H54 (cell line): ENCODE measurements at places on chromosomes 7 and 10.

- DNase-seq = no peak
Measured at GRCh38 chr10:75655791-75656451, 224.5 kb downstream of the LRMDA start.

DNA sequence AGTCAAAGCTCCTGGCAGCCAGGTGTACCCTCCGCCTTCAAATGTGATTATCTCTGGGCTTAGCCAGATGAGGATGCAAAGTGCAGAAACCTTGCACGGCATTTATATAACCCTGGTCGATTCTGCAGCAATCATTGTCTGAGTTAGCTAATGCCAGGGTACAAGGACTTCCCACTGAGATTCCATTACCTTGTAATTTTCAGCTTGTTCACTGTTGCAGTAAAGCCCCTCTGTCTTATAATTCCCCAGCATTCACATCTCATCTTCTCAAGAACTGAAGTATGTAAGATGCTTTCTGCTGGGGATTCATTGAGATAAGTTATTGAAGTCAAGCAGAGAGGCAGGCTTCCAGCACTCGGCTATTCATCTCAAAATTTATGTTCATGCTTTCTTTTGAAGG, 1090.6 kb upstream of the AUTS2 start:
- no peak for DNase-seq

GRCh38 chr7:100467638-100468373, 3.7 kb upstream of the SPACDR start:
- no peak for DNase-seq

GRCh38 chr7:128909625-128910568, 612 bp downstream of the KCP start:
- DNase-seq = peak; percentile 86

DNA sequence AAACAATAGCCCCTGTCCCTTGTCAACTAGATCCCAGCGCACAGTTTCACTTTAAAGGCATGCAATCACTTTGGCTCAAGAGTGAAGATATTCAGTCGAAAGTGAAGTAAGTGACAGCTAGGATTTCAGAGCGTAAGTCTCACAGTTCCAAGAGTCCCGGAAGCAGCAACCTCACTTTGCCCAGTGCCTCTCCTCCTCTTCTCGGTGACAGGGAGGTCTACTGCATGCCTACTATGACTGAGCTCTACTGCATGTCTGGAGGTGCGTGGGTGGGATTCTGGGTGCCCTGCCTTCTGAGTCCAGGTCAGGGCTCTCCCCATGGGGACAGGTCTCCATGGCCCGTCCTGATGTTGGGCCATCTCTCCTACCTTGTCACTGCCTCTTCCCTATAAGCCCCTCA, 17.0 kb downstream of the PRKCQ start:
- no peak for DNase-seq

- DNase-seq = no peak
Measured at GRCh38 chr10:131146790-131147189, 164.7 kb downstream of the TCERG1L start.

GRCh38 chr7:66837007-66837406, 84.0 kb upstream of the TMEM248 start:
- DNase-seq = no peak

DNA sequence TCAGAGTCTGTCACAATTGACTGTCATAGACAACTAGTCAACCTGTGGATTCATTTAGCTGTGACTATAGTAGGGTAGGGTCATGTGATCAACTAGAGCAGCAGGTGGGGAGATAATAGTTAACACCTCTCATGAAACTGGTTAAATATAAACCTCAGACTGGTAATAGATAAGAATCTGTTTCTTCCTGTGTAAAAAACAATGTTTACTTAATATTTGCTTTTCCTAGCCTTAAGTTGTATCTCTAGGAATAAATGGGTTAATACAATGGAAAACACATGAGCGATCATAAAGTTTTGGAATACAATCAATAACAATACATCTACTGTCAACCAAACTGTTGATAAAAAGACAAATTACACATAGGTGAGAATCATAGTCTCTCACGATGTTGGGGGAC, 43.4 kb upstream of the ITGB8 start:
- no peak for DNase-seq

- no peak for DNase-seq
Measured at GRCh38 chr10:86918022-86918471, 39.4 kb downstream of the MMRN2 start.

DNA sequence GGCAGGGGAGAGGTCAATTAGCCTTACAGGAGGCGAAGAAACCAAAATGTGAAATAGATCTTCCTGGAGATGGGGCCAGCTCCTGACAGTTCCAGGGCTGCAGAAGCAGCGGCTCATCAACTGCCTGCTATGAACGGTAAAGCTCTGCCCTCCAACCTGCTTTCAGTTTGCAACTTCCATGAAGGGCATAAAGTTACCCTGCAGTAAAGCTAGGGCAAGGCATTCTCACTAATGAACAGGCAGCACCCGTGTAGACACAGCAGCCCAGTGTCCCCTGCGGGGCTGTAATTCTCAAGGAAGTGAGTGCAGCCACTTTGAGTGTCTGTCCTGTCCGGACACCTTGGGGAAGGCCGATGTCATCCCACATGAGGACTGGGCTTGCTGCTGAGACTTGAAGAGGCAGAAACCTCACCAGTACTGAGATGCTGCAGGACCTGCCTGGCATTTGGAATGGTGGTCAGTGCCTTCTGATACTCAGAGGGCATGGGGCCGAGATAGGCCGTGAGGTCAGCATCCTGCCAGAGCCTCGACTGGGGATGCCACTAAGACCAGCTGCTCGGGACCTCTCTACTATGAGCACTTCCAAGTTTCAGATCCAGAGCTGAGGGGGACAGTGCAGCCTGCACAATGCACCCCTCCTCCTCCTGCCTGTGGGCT, 26.1 kb upstream of the C10orf53 start:
- DNase-seq = no peak

GRCh38 chr10:20128811-20129210, 312.6 kb downstream of the PLXDC2 start:
- no peak for DNase-seq

- no peak for DNase-seq
Measured at GRCh38 chr10:100009283-100009792, 409 bp downstream of the DNMBP start.

- DNase-seq = no peak
Measured at GRCh38 chr7:38171623-38172391, 6.2 kb upstream of the STARD3NL start.

DNA sequence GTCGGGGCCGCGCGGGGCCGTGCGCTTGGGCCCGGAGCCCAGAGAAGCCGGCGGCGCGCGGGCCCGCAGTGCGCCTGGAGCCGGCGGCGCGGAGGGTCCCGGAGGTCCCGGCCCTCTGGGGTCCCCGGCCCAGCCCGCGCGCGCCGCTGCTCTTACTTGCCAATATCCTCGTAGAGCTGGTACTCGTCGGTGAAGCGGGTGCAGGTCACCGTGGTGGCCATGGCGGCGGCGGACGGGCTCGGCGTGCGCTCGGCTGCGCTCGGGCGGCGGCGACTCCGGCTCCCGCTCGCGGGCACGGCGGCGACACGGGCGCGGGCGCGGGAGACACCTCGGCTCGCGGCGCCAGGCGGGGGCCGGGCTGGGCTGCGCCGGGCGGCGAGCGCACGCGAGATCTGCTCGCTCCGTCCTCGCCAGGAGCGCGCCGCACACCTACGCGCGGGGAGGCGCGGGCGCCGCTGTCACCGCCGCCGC, at the start of gene CAMK2B:
Gene CAMK2B (minus strand): TSS at position 394 of the 471 bp plus-strand sequence. CDS start 173 bp downstream, at position 221.
- DNase-seq = no peak

GRCh38 chr7:47804767-47805545, 143.3 kb downstream of the PKD1L1 start:
- no peak for DNase-seq

- no peak for DNase-seq
Measured at GRCh38 chr10:4067931-4068561, 283.0 kb upstream of the KLF6 start.

- DNase-seq = no peak
Measured at GRCh38 chr10:104348601-104349000, 5.0 kb upstream of the CFAP58 start.

DNA sequence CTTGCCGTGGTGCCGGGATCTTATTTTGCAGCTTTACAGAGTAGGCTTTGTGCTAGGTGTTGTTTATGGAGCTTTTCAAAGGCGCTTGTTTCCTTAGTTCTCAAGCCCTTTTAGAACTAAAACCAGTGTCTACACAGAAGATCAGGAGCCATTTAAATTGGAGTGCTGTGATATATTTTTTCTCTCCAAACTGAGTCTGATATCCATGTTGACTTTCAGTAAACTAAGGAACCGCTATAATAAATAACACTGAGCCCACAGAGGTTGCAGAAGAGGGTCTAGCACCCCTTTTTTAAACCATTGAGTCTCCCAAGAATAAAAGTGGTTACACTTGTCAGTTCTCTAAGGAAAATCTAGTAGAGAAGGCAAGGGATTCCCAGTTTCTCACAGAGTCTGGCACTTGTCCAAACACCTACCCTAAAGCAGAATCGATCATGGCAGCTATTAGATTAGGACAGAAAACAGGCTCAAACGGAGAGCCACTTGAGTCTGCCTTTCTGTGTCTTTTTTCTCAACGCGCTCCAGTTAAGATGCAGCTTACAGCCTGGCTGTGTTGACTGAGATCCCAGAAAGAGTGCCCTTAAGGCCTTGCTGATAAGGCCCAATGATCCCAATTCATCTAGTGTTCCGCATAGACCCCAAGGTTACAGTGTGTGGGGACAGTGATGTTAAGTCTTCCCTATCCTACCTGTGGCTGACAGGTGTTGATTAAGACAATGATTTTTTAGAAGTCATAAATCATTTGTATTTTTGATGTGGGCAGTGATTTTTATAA, 804 bp downstream of the TMEM106B start:
- no peak for DNase-seq

DNA sequence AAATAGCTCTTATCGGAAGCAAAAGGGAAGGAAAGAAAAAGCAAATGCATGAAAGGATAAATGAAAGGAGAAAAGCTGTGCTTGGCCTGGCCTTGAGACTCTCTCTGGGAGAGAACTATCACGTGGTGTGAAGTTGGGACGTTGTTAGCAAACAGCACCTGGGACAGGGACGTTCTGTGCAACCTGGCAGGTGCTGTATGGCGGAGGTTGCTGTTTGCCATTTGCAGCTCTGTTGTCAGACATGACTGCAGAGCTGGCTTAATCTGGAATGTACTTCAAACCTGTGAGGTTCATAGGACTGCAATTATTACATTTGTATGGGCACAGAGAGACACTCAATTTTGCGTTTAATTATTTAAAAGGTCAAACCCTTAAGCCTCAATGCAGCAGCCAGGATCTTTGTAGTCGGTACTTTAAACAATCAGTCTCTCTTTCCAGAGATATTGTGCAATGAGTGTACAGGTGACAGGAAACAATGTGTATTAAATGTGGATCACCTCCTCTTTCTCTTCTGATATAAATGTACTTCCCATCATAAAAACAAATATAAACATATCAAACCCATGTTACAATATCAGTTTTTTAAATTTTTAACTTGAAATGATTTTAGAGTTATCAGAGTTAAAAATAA, 800.5 kb upstream of the KCND2 start:
- DNase-seq = no peak

- no peak for DNase-seq
Measured at GRCh38 chr10:20963056-20963455, 65.9 kb upstream of the NEBL start.

GRCh38 chr10:118901906-118902305, 127.6 kb upstream of the NANOS1 start:
- no peak for DNase-seq

GRCh38 chr7:128366300-128366699, 4.8 kb upstream of the PRRT4 start:
- DNase-seq = no peak

DNA sequence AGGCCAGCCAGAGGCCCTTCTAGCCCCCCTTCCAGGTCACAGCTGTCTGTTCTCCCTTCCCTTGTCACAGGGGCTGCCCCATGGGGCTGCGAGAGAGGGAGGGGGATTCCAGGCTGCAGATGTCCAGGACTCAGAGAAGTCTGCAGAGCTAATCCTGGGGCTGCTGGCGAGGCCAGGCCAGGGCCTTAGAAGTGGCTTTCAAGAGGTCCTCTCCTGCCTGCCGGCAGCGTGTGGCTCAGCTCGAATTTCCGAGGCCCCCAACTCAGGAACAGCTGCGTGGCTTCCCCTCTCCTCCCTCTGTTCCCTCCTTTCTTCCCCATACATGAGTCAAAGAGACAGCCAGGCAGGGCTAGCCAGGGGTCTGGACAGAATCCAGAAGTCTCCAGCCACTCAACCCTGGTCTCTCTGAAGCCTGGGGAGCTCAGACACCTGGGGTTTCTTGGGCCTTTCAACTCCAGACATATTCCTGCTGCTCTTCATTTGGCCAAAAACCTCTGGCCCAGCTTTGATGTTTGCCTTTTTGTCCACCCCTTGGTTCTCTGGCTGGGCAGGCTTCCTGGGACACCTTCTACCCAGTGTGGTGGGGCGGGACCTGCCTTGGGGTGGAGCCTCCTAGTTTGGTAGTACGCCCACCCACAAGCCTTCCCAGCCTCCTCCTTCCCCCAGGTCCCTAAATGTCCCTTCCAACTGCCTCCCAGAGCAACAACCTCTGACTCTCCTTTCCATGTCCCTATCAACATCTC, 21.8 kb upstream of the EIF5AL1 start:
- no peak for DNase-seq

DNA sequence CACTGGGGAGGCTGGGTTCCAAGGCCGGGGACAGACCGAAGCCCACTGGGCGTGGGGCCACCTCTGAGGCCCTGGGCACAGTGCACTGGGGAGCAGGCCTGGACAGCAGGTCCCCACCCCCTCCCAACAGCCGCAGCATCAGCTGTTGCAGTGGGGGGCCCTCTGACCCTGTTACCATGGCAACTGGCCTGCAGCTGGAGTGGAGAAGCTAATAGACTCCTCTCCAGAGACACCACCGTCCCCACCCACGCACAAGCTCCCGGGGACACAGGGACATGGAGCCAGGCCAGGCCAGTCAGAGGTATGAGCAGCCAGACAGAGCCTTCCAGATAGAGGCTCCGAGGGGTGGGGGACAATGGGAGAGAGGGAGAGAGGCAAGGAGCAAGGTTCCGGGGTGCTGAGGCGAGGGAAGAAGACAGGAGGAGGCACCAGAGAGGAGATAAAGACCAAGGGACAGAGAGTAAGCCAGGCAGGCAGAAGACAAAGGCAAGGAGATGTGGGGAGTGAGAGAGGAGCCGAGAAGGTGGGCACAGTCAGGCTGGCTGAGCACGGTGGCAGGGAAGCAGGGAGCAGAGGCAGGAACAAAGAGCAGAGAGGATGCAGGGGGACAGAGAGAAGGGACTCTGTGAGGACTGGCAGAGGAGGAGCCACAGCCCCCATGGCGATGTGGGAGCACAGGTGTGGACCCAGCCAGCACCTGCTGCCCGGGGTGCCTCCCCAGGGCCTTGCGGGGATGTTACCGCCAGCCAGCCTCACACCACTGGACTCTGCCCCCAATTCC, 6.7 kb downstream of the KCNH2 start:
- DNase-seq = no peak

- no peak for DNase-seq
Measured at GRCh38 chr7:17027143-17027788, 145.5 kb upstream of the AGR3 start.

GRCh38 chr10:6918305-6918704, 338.2 kb upstream of the PRKCQ start:
- DNase-seq = no peak

- no peak for DNase-seq
Measured at GRCh38 chr10:13302821-13303555, 3.1 kb upstream of the PHYH start.
